Caco-2 (cell line): ENCODE measurements at places on chromosomes 7 and 10. TPM values are rescaled to one million over a fixed set of nuclear protein-coding genes. Genes with fewer than 3 reads are reported as not detected.

The SPDYE5 gene
- total RNA-seq = not detected in 2 replicates

DNA sequence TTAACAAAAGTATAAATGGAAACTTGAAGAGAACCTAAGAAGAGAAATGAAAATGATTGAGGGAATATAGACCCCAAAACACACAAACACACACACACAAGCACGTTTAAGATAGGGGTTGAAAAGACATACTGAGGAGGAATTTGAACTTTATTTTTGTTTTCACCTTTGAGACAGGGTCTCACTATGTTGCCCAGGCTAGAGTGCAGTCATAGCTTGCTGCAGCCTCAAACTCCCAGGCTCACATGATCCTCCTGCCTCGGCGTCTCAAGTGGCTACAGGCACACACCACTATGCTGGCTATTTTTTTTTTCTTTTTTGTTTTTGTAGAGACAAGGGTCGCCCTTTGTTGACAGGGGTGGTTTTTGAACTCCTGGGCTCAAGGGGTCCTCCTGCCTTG, 4.0 kb downstream of the BTRC start:
- no peaks in the 10 kb centered on the region for H3K27me3 ChIP-seq
- DNase-seq = no peak
- no peaks in the 10 kb centered on the region; the same call in 1 of the 2 replicates for H3K36me3 ChIP-seq

The KIF11 gene
- 37.7 TPM in 2 replicates for total RNA-seq

DNA sequence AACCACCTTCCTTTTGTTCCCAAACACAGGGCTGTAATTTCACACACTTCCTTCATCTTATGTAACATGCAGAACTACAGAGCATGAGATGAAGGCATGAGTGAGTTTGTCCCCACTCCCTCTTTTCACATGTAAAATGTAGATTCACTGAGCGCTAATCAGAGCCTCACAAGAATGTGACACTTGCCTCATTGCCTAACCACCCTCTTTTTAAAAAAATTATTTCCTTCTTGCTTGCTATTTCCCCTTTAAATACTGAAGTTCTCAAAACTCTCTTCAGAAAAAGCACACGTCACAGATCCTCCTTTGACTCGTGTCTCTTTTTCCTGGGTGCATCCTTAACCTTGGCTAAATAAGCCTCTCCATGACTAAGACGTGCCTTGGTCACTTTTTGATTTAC, 121.2 kb upstream of the TARP start:
- H3K4me1 ChIP-seq = no peaks in the 10 kb centered on the region
- no peaks in the 10 kb centered on the region for H3K27me3 ChIP-seq
- H3K4me3 ChIP-seq = no peak overlapping the region
- DNase-seq = no peak
- no peaks in the 10 kb centered on the region for H3K36me3 ChIP-seq

The PNLIP gene
- not detected in 2 replicates for total RNA-seq

The DRGX gene
- total RNA-seq = not detected in 2 replicates
